Vagina (tissue), 2 donors: ENCODE measurements at places on chromosomes 13 and 19. TPM values are rescaled to one million over a fixed set of nuclear protein-coding genes. Genes with fewer than 3 reads are reported as not detected.

DNA sequence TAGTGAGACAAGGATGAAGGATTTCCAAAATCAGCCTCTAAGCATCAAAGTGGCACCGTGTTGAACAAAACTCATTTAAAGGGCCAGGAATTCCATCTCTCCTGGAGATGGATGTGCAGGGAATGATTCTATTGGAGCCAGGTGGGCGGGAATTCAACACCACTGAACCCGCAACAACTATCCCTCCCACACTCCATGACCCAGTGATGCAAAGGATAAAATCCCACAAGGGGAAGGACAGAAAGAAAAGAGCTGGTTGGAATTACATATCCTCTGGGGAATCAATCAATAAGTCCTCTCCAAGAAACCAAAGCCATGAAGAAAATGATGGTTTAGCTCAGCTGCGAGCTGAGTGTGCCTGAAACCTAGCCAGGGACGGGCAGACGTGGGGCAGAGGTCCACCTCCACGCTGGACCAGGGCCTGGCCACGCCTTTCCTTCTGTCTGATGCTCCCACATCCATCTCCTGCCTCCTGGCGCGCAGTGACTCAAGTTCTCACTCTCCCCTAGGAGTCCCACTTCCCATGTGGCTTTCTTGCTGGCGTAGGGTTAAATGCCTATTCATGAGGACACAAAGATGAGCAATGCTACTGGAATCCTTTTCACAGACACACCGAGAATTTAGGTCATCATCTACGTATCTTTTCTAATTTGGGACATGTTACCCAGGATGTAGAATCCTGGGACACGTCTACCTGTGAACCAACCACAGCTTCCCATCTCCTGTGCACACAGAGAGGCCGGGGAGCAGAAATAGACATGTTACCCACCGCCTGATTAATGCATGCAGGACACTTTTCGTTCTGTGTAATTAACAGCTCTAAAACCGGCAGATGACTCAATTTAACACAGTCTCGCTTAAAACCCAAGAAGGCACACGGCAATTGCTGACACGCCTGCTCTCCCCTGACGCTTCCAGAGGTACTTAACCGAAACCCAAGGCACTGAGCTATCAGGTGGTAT, 48.6 kb downstream of the PEPD start:
- DNase-seq: no peak
- H3K27me3 ChIP-seq: no peaks in the 10 kb centered on the region
- H3K36me3 ChIP-seq: no peaks in the 10 kb centered on the region
- peaks cover 12% of the 10 kb centered on the region for H3K4me1 ChIP-seq
- H3K27ac ChIP-seq: no peak overlapping the region
- H3K4me3 ChIP-seq: no peak overlapping the region

DNA sequence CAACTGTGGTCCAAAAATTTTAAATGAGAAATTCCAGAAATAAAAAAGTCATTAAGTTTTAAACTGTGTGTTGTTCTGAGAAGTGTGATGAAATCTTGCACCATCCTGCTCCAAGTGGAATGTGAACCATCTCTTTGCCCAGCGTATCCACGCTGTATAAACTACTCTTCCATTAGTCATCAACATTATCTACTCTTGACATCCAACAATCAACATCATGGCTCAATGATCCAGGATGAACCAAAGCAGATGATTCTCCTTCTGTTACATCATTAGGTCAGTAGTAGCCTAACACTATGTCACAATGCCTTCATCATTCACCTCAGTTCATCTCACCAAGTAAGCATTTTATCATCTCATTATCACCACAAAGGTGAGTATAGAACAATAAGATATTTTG, 55.3 kb downstream of the SUCLA2 start:
- DNase-seq: no peak
- no peak overlapping the region for H3K4me3 ChIP-seq
- no peak overlapping the region for H3K27ac ChIP-seq
- H3K27me3 ChIP-seq: no peaks in the 10 kb centered on the region
- H3K36me3 ChIP-seq: no peaks in the 10 kb centered on the region
- no peaks in the 10 kb centered on the region for H3K4me1 ChIP-seq

GRCh38 chr19:8336660-8337059, 6.4 kb downstream of the KANK3 start:
- H3K27me3 ChIP-seq: no peaks in the 10 kb centered on the region
- DNase-seq: no peak
- H3K27ac ChIP-seq: no peak overlapping the region
- H3K36me3 ChIP-seq: no peaks in the 10 kb centered on the region
- H3K4me3 ChIP-seq: no peak overlapping the region

WTIP gene
- total RNA-seq: 7.6 TPM

DNA sequence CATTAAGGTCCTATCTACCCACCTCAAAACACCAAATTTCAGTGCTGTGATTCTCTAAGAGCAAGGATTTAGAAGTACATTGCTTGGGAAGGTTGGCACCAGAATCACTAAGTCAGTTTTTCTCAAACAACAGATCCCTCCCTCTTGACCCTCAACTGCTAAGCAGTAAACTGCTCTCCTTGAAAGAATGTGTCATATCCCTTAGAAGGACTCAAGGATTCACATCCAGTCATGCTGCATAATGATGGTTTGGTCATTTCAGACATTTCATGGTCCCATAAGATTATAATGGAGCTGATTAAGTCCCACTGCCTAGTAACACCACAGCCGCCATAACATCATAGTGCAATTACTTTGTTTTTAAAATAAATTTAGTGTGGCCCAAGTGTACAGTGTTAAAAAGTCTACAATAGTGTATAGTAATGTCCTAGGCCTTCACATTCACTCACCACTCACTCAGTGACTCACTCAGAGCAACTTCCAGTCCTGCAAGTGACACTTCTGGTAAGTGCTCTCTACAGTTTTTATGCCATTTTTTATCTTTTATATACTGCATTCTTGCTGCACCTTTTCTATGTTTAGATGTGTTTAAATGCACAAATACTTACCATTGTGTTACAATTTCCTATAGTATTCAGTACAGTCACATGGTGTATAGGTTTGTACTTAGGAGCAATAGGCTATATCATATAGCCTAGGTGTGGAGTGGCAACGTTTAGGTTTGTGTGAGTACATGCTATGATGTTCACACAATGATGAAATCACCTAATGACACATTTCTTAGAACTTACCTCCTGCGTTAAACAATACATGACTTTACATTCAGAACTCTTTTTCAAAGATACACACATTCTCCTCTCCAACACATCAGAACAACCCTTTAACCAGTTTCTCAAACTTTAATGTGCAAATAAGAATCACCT, 15.7 kb upstream of the CCDC169 start:
- no peak overlapping the region for H3K4me3 ChIP-seq
- H3K4me1 ChIP-seq: no peaks in the 10 kb centered on the region
- no peak for DNase-seq
- peaks cover 45% of the 10 kb centered on the region for H3K36me3 ChIP-seq

PDE4A gene
- 16.7 TPM for total RNA-seq

CILP2 gene
- 0.98 TPM for total RNA-seq
